ENCODE measurements at places on chromosomes 3 and 15.

DNA sequence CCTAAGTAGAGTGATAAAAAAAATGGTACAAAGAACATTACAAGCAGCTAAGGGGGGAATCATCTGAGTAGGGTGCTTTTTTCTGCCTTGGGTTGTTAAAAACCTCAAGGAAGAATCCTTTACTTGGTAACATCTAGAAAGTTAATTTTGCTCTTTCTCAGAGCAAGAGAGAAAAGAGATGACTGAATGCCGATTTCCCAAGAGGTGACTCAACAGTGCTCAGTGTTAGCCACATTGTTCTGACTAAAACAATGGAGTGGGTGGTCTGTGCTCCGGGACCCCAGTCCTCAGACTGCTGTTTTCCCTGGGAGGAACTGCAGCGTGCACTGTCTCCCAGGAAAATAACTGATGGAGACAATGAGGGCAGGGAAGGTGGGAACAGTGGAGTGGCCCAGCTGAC is 41.1 kb upstream of the RASGRP1 start:
- no peaks in the 10 kb centered on the region for H3K36me3 ChIP-seq
- no peak overlapping the region for H3K4me3 ChIP-seq
- H3K27ac ChIP-seq = no peak overlapping the region
- H3K27me3 ChIP-seq = no peaks in the 10 kb centered on the region

DNA sequence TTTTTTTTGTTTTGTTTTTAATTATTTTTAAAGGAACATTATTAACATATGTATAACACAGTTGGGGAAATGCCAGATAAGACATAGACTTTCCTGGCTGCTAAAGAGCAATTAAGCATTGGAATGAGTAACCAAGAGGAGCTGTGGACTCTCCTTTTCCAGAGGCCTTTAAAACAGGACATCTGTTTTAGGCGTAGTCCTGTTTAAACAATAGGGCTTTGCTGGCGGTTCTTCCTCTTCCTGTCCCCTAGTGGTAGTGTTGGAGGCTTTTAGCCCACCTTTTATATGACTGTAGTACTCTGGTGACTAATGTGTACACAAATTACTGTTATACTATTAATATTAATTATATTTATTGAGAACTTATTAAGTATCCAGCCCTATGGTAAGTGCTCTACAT is 81.9 kb downstream of the PPARG start:
- DNase-seq = no peak
- H3K4me3 ChIP-seq = no peak overlapping the region
- no peaks in the 10 kb centered on the region for H3K36me3 ChIP-seq
- no peak overlapping the region for H3K27ac ChIP-seq

- peak overlapping the region; percentile 99 for H3K4me3 ChIP-seq
- peaks cover 45% of the 10 kb centered on the region for H3K4me1 ChIP-seq
- peak overlapping the region; percentile 93 for H3K27ac ChIP-seq
- no peaks in the 10 kb centered on the region for H3K27me3 ChIP-seq
These were observed 718 bp downstream of the BNIP2 start for GRCh38 chr15:59688423-59688781.

DNA sequence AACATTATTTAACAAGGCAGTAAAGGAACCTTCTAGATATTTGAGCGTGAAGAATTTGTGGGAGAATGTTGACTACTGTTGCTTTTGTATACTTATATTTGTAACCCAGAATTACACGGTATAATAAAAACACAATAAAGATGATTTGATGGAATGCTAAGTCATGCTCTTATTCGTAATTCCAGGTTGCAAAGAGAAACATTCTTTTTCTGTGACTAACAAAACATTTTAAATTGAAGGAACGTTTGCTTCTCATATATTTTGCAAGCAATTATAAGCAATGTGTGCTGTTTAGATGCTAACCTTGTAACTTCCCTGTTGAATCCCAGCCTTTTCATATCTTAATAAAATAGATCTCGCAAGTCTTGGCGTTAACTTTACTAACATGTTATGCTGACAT is 124.4 kb upstream of the CGNL1 start:
- no peak for DNase-seq
- H3K27ac ChIP-seq = no peak overlapping the region
- no peaks in the 10 kb centered on the region for H3K4me1 ChIP-seq
- no peaks in the 10 kb centered on the region for H3K27me3 ChIP-seq

GRCh38 chr3:159828542-159828943 is 160.1 kb upstream of the IL12A start:
- no peak overlapping the region for H3K4me3 ChIP-seq
- H3K27me3 ChIP-seq = no peaks in the 10 kb centered on the region
- H3K4me1 ChIP-seq = peaks cover 7% of the 10 kb centered on the region
- peak; percentile 34 for DNase-seq
- no peak overlapping the region for H3K27ac ChIP-seq

- H3K27ac ChIP-seq = no peak overlapping the region
- no peaks in the 10 kb centered on the region for H3K27me3 ChIP-seq
- H3K4me1 ChIP-seq = no peaks in the 10 kb centered on the region
These were observed 24.3 kb downstream of the NXPE3 start for GRCh38 chr3:101803173-101803782.

- no peaks in the 10 kb centered on the region for H3K27me3 ChIP-seq
- no peak overlapping the region for H3K4me3 ChIP-seq
- no peak overlapping the region for H3K27ac ChIP-seq
- DNase-seq = no peak
These were observed 60.4 kb upstream of the LRRC3B start for GRCh38 chr3:26562021-26562768.

DNA sequence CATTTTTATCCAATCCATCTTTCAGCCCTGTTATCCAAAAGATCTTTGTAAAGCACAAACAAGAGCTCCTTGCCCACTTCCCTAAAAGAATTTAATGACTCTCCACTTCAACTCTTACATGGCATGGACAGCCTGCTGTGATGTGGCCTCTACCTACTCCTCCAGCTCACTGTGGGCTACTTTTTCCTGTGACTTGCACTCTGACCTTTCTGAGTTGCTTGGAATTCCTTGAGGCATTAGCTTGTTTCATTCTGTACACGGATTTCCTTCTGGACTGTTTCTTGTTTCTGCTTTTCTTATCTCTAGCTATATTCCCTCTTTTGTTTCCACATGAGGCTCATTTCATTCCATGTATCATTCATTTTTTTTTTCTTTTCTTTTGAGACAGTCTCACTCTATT is 15.2 kb downstream of the QTRT2 start:
- DNase-seq = no peak
- H3K4me1 ChIP-seq = no peaks in the 10 kb centered on the region
- no peak overlapping the region for H3K27ac ChIP-seq
- H3K36me3 ChIP-seq = peaks cover 91% of the 10 kb centered on the region
- H3K27me3 ChIP-seq = no peaks in the 10 kb centered on the region
- no peak overlapping the region for H3K4me3 ChIP-seq

- no peak overlapping the region for H3K27ac ChIP-seq
- no peaks in the 10 kb centered on the region for H3K27me3 ChIP-seq
- no peak overlapping the region for H3K4me3 ChIP-seq
- no peaks in the 10 kb centered on the region for H3K4me1 ChIP-seq
- no peak for DNase-seq
These were observed 10.5 kb downstream of the PTX3 start for GRCh38 chr3:157447026-157447694.

- DNase-seq = no peak
- no peaks in the 10 kb centered on the region for H3K4me1 ChIP-seq
- no peak overlapping the region for H3K27ac ChIP-seq
These were observed 532.8 kb upstream of the TGFBR2 start for GRCh38 chr3:30073622-30074021.

DNA sequence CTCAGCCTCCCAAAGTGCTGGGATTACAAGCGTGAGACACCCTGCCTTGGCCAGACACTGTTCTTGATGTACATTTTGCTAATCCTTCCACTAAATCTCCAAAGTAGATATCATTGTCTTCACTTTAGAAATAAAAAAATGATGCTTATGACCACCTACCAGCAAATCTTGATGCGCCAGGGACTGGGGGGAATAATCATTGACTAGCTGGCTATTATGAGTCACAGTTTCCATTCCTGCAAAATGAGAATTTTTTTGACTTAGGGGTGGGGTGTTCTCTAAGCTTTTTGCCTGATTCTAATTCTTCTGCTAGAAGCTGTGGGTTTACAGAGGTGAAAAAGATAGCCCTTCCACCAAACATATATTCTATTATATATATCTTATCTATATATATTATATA is 17.1 kb upstream of the RFC4 start:
- no peak overlapping the region for H3K4me3 ChIP-seq
- no peaks in the 10 kb centered on the region for H3K36me3 ChIP-seq
- peaks cover 28% of the 10 kb centered on the region for H3K4me1 ChIP-seq
- H3K27me3 ChIP-seq = peaks cover 30% of the 10 kb centered on the region
- no peak for DNase-seq

- no peaks in the 10 kb centered on the region for H3K27me3 ChIP-seq
- no peak overlapping the region for H3K4me3 ChIP-seq
These were observed 59.6 kb upstream of the LMCD1 start for GRCh38 chr3:8441969-8442559.

DNA sequence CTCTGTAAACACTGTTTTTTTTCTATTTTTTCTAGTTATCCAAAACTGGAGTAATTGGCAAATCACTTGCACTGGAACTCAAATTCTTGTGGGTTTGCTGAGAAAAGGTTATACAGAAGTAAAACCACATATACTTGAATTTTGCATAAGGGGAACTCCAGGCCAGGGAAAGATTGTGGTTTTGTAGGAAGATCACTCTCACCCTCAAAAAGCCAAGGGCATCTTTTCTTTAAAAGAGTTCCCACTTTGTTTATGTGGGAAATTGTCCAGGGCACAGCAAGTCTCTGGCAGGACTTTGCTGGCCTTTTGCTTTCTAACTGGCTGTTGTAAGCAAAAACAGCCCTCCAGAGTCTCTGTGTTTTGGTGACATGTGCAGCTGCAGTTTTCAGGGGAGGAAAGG is 340.3 kb upstream of the RBMS3 start:
- H3K27ac ChIP-seq = no peak overlapping the region
- H3K36me3 ChIP-seq = no peaks in the 10 kb centered on the region
- peak; percentile 31 for DNase-seq
- H3K27me3 ChIP-seq = no peaks in the 10 kb centered on the region
- peaks cover 5% of the 10 kb centered on the region for H3K4me1 ChIP-seq

DNA sequence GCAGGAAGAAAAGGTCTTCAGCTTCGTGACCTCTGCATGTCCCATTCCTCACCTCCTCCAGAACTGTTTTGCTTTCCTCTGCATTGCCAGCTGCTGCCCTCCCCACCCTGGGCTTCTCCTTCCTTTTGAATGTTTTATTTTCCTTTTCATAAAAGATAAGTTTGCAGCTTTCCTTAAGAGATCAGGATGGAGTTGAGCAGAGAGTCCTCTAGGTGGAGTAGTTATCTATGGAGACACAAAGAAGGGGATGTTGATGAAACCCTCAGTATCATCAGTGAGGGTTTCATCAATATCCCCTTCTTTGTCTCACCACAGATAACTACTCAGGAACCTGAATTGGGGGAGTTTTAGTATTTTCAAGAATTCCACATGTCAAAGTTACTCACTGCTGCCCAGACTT is 19.0 kb upstream of the SLC25A36 start:
- H3K27ac ChIP-seq = no peak overlapping the region
- no peaks in the 10 kb centered on the region for H3K36me3 ChIP-seq
- H3K27me3 ChIP-seq = peaks cover 4% of the 10 kb centered on the region
- peak; percentile 38 for DNase-seq
- H3K4me1 ChIP-seq = no peaks in the 10 kb centered on the region

DNA sequence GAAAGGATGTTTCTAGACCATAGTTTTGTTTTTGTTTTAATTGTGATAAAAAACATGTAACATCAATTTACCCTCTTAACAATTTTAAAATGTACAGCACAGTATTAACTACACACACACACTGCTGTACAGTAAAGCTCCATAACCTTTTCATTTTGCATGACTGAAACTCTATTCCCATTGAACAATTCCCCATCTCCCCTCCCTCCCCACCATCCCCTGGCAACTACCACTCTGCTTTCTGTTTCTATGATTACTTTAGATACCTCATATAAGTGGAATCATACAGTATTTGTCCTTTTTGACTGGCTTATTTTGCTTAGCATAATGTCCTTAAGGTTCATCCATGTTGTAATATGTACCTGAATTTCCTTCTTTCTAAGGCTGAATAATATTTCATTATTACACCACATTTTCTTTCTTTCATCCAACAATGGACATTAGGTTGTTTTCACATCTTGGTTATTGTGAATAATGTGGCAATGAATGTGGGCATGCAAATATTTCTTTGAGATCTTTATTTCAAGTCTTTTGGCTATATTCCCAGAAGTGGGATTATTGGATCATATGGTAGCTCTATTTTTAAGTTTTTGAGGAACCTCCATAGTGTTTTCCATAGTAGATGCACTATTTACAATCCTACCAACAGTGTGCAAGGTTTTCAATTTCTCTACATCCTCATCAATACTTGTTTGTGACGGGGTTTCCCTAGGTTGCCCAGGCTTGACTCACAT is 10.7 kb downstream of the CHST14 start:
- H3K4me3 ChIP-seq = no peak overlapping the region
- no peak overlapping the region for H3K27ac ChIP-seq
- H3K4me1 ChIP-seq = no peaks in the 10 kb centered on the region
- H3K27me3 ChIP-seq = peaks cover 8% of the 10 kb centered on the region
- H3K36me3 ChIP-seq = no peaks in the 10 kb centered on the region

GRCh38 chr3:64186667-64187064 is 38.6 kb downstream of the PRICKLE2 start:
- H3K4me1 ChIP-seq = no peaks in the 10 kb centered on the region
- H3K36me3 ChIP-seq = no peaks in the 10 kb centered on the region
- H3K27ac ChIP-seq = no peak overlapping the region
- no peak overlapping the region for H3K4me3 ChIP-seq

GRCh38 chr3:52330194-52330805 is 14.2 kb downstream of the DNAH1 start:
- H3K27ac ChIP-seq = no peak overlapping the region
- no peak overlapping the region for H3K4me3 ChIP-seq
- no peaks in the 10 kb centered on the region for H3K4me1 ChIP-seq
- no peak for DNase-seq
- H3K27me3 ChIP-seq = no peaks in the 10 kb centered on the region

DNA sequence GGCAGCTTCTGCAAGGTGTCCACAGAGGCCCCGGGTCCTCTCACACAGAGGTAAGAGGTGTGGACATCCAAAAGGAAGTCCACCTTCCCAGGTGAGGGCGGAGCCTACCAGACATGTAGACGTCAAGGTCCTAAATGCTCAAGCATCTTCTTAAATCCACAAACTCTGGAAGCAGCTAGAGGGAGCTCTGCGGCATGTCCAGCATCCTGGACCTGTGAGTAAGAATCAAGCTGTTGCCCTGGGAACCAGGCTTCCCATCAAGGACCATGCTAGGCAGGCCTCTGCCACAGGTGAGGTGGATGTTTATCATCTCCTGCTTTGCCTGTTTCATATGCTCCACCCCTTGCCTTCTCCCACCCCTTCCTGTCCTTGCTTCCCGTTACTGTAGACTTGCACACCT is 368.2 kb downstream of the GABRG3 start:
- no peak for DNase-seq
- H3K27ac ChIP-seq = no peak overlapping the region
- no peak overlapping the region for H3K4me3 ChIP-seq
- no peaks in the 10 kb centered on the region for H3K36me3 ChIP-seq
- H3K27me3 ChIP-seq = no peaks in the 10 kb centered on the region

GRCh38 chr15:75347222-75348033 is 589 bp downstream of the NEIL1 start:
- H3K36me3 ChIP-seq = no peaks in the 10 kb centered on the region
- peaks cover 31% of the 10 kb centered on the region for H3K4me1 ChIP-seq
- DNase-seq = peak; percentile 97
- H3K27me3 ChIP-seq = no peaks in the 10 kb centered on the region
- H3K4me3 ChIP-seq = peak overlapping the region; percentile 70

- peaks cover 15% of the 10 kb centered on the region for H3K36me3 ChIP-seq
- no peaks in the 10 kb centered on the region for H3K27me3 ChIP-seq
- no peak for DNase-seq
- H3K4me1 ChIP-seq = no peaks in the 10 kb centered on the region
These were observed 7.3 kb downstream of the PARP6 start for GRCh38 chr15:72265031-72265430.
